Body of pancreas (tissue), 4 donors: ENCODE measurements at places on chromosomes 4 and X. TPM values are rescaled to one million over a fixed set of nuclear protein-coding genes. Genes with fewer than 3 reads are reported as not detected.

SATL1 gene
- total RNA-seq = not detected

MAGEA2B gene
- total RNA-seq = not detected

TLR3 gene
- 2.6 TPM for total RNA-seq

CYLC1 gene
- total RNA-seq = not detected

ARHGAP4 gene
- 8.6 TPM for total RNA-seq

COL25A1 gene
- 0.26 TPM for total RNA-seq

KLKB1 gene
- 3.1 TPM for total RNA-seq

BBS7 gene
- 3.6 TPM for total RNA-seq

PDCL2 gene
- total RNA-seq = not detected

YIPF7 gene
- total RNA-seq = not detected

FRMPD3 gene
- not detected for total RNA-seq

PDLIM3 gene
- 40.2 TPM for total RNA-seq

EGF gene
- 51.1 TPM for total RNA-seq

MRPL1 gene
- 12.2 TPM for total RNA-seq

ANKRD50 gene
- 6.7 TPM for total RNA-seq

ARR3 gene
- not detected for total RNA-seq

TMEM192 gene
- total RNA-seq = 5.9 TPM

SHROOM2 gene
- total RNA-seq = 9.9 TPM

UNC5C gene
- total RNA-seq = 0.52 TPM

LEF1 gene
- total RNA-seq = 5.6 TPM

F8A2 gene
- 7.6 TPM for total RNA-seq

VCX2 gene
- total RNA-seq = not detected

FAM47B gene
- total RNA-seq = not detected

IL2RG gene
- 0.52 TPM for total RNA-seq

ESX1 gene
- not detected for total RNA-seq

PPP2R2C gene
- total RNA-seq = 0.66 TPM

CNGA2 gene
- total RNA-seq = not detected

IBSP gene
- total RNA-seq = not detected

ZGRF1 gene
- total RNA-seq = 3.4 TPM

SLC38A5 gene
- 166 TPM for total RNA-seq

PLP1 gene
- total RNA-seq = 2.0 TPM

SLC25A31 gene
- not detected for total RNA-seq

CXorf49 gene
- total RNA-seq = not detected

TEC gene
- total RNA-seq = 3.3 TPM

CHRDL1 gene
- total RNA-seq = 16.5 TPM

UTP3 gene
- 12.5 TPM for total RNA-seq

UGT2B17 gene
- not detected for total RNA-seq

PSAPL1 gene
- 0.52 TPM for total RNA-seq
